NCI-H2029 treated with DMSO at 0.1 percent for 48 hours (cell line): ENCODE measurements at places on chromosomes 12 and 14.
A peak's percentile ranks its signal among the peaks of the same experiment; 100 is the strongest.

GRCh38 chr14:80621701-80622100 is 319.8 kb downstream of the CEP128 start:
- no peak for DNase-seq

- peak; percentile 19 for DNase-seq
Measured at GRCh38 chr14:68111853-68112270, 292.3 kb downstream of the RAD51B start.

- DNase-seq, result no peak
Measured at GRCh38 chr12:121295116-121295745, 1.3 kb downstream of the CAMKK2 start.

- no peak for DNase-seq
Measured at GRCh38 chr14:49516286-49516685, 69.9 kb downstream of the RPS29 start.

DNA sequence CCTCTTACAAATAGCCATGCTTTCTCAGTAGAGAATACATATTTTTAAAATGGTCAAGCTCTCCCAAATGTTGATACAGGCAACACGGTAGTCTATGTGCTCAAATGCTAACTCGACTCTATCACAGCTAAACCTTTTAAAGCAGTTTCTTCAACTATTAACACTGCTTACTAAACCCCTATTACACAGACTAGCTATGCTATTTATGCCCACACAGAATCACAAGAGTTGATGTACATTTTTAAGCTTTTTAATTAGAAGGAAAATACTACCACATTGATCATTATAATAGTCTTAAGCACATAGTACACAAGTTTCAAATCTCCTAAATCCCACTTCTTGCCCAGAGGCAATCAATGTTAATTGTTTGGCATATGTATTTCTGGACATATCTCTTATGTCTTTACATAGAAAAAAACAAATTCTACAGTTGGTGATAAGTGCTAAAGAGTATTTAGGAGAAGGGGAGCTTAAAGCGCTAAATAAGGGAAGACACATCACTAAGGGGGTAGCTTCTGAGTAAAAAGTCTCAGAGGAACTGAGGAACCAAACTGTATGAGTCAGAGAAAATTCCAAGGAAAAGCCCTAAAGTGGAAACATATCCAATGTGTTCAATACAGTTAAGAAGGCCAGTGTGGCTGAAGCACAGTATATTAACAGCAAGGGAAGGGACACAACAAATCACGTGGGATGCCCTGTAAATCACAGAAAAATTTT is 13.7 kb downstream of the HNRNPC start:
- DNase-seq, result no peak

- no peak for DNase-seq
Measured at GRCh38 chr12:103036581-103037214, 79.2 kb downstream of the ASCL1 start.

DNA sequence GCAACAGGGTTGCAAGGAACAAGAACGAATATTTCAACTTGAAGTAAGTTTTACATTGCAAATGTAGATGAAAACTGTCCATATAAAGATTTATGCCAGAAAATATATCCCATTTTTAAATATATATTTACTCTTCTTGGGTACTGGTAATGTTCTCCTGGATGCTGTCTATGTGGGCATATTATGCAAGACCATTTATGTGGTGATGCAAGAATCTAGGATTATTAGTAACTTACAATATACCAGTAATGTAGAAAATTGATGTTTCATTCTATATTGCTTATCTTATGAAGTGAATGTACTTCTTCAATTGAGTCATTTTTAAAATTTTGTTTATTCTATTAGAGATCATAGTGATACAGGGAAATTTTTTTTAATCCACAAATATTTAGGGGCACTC is 25.1 kb downstream of the FGFR1OP2 start:
- no peak for DNase-seq

GRCh38 chr14:92459950-92460421 is 53.6 kb upstream of the RIN3 start:
- no peak for DNase-seq
